Stimulated activated CD8-positive, alpha-beta memory T cell treated with anti-CD3 and anti-CD28 coated beads, Interleukin-7, amount 100 ng/mL, for 1 hour (primary cell): ENCODE measurements at places on chromosomes 2 and 18.

DNA sequence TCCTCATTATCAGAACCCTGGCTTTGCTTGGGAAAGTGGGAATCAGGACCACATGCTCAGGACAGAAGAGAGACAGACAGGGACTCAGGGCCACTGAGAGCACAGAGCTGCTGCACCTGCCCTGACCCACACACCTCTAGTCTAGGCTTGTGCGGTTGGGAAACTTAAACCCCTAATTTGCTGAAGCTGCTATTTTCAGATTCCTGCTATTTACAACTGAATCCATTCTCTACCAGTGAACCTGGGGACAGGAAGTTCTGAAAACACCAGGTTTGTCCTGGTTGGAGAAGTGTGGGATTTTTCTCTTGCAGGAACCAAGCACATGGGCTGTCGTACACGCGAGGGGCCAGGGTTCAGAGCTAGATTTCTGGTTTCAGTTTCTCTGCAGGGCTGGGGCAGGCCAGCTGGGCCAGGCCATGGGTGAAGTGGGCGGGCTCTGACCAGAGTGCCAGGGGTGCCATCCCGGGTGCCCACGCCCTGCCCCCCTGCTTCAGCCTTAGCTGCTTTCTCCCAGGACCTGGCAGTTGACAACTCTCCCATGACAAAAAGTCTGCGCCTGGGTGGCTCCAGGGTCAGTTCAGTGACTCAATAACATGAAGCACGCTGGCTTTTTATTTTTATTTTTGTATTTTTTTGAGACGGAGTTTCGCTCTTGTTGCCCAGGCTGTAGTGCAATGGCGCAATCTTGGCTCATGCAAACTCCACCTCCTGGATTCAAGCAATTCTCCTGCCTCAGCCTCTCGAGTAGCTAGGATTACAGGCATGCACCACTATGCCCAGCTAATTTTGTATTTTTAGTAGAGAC is 51.3 kb upstream of the SLC1A4 start:
- no peak for DNase-seq

- DNase-seq: no peak
Measured at GRCh38 chr2:120759543-120760331, 24.1 kb downstream of the GLI2 start.

DNA sequence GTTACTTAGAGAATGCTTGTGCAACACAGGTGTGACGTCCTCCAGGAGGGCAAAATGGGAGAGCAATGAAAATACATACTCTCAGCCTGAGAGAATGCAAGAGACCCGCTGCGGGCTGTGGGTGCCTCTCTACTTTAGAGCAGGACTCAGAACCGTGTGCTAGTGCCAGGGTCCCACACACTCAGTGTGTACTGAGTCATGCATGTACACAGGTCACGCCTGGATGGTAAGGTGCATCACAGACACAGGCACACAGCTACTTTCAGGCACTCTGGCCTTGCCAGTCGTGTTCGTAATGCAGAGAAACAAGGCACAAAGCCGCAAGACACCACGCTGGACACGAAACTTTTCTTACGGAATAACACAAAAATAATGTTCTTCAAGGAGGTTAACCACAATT is 125.3 kb downstream of the ZNF516 start:
- no peak for DNase-seq

GRCh38 chr2:236677368-236677767 is 107.7 kb downstream of the ACKR3 start:
- DNase-seq: no peak

DNA sequence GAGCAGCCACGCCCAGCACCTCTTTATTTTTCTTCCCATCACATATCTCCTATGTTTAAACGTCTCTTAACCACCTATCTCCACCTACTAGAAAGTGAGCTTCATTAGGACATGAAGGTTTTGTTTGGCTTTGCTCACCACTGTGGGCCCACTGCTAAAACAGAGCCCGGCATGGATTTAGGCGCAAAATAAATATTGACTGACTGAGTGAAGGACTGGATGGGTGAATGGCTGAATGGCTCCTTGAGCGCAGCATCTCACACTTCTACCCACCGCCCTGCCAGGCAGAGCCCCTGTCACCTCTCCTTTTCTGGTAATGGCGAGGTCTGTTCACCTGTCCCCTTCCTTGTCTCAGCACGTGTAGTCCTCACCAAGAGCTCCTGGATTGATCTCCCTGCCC is 10.1 kb downstream of the CAPG start:
- no peak for DNase-seq

DNA sequence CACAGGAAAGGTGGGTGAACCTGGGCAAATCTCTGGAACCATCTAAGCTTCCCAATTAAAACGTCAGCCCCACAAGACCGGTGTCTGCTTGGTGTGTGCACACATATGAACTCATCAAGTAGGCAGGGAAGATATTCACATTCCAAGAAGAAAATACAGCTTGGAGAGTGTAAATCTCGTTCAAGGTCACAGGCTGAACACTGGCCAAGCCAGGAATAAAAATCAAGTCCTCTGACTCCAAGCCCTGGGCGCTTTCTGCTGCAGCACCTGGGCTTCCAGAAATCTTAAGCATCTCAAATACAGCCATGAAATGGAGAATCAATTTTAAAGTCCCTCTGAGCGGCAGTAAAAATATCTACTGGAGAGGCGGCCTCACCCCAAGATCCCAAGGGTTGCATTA is 150.9 kb downstream of the TWIST2 start:
- DNase-seq: no peak

DNA sequence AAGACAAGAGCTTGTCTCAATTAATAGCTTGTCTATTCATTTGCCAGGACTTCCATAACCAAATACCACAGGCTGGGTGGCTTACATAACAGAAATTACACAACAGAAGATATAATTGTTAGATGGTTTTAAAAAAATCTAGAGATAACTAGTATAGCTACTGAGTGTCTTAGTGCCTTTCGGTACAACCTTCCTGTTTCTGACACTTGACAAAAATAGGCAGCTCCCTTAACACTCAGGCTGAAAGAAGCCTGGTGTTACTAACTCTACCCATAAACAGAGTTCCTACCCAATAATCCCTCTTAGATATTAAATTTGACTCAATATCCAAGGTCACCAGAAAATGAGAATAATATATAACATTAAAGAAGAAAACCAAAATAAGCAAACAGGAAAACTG is 129.7 kb downstream of the BARD1 start:
- DNase-seq: no peak

DNA sequence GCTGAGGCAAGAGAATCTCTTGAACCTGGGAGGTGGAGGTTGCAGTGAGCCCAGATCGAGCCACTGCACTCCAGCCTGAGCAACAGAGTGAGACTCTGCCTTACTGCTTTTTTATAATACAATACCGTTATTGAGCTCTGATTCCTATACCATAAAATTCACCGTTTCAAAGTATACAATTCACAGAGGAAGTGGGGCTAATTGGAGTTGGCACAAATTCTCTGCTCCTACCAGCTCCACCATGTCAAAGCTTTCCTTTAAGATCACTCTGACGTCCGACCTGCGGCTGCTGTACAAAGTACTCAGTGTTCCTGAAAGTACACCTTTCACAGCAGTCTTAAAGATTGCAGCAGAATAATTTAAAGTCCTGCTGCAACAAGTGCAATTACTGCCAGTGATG is 29.6 kb upstream of the CYBRD1 start:
- no peak for DNase-seq

GRCh38 chr2:74552914-74553811 is 579 bp downstream of the LOXL3 start:
- DNase-seq: no peak

GRCh38 chr18:74825460-74825859 is 227.8 kb downstream of the ZNF407 start:
- no peak for DNase-seq

DNA sequence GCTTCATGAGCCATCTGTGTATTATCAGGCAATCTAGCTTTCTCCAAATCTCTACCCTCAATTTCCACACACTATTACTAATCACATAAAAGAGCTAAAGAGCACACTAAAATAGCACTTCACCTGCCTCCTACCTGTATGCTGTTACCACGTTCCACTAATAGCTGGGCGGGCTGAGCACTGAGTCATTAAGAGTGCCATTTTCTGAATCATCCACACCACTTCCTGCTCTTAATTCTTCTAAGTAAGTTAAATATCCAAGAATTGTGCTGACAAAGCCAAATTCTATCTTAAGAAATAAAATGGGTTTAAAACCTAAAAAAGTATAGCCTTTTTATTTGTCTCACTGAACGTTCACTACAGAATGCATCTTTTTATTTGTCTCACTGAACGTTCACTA is 35.7 kb downstream of the NOL10 start:
- DNase-seq: peak; percentile 23

GRCh38 chr18:48623468-48624235 is 84.8 kb downstream of the CTIF start:
- no peak for DNase-seq
